ENCODE measurements at places on chromosomes 13 and 19. TPM values are rescaled to one million over a fixed set of nuclear protein-coding genes. Genes with fewer than 3 reads are reported as not detected.

DNA sequence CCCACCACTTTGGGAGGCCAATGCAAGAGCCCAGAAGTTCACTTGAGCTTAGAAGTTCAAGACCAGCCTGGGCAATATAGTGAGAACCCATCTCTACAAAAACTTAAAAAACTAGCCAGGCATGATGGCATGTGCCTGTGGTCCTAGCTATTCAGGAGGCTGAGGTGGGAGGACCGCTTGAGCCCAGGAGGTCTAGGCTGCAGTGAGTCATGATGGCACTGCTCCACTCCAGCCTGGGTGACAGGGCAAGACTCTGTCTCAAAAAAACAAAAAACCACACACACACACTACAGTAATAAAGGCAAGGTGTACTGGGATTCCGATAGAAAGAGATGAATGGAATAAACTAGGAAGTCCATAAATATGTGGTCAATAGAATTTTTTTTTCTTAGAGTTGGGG lies 35.6 kb downstream of the CYP2F1 start:
- DNase-seq = no peak

Gene CEACAM6
- not detected for polyA plus RNA-seq

DNA sequence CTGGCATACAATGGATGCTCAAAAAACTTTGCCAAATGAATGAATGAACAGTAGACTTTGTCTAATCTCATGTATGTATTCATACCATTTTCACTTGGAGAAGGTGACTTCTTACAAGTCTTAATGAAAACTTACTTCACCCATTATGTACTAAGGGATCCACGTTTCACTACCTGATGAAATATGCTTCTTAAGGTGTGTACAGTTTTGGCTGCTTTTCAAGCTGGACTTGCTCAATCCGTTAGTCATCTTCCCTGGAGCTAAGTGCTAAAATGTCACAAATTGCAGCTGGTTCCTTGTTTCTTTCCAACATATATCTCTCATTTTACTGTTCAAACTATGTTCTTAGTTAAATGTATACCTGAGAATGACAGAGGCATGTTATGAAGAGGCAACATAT lies 4.2 kb upstream of the CCNA1 start:
- DNase-seq = peak; percentile 38

DNA sequence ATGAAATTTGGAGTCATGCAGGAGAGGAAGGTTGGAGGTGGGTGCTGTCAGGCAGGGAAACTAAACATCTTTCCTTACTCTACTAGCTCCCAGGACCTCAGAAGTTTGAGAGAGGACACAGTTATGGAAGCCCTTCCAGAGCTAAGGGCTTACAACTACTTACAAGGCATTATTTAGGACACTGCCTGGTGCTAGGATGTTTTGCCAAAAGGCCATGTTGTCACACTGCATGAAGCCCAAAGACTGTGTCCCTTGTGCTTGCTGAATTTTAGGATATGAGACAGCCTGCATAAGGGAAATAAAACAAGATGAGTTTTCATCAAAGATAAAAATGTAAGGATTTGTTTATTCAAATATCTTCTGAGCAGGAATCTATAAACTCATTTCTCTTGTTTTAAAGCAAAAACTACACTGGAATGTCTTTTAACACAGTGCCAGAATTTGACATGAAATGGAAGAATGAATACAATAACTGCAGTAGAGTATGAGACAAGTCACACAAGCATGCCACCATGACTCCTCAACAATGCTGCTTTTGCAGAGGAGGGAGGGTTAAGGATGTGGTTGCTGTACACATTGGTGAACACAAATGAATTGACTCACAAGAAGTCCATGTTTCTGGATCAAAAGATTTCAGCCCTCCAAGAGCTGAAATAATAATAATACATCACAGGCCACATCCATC lies 258.4 kb downstream of the SPRY2 start:
- peak; percentile 37 for DNase-seq

Data from cardiac muscle cell (in vitro differentiated cells and primary cell).